ENCODE measurements at places on chromosomes 6 and 20.

DNA sequence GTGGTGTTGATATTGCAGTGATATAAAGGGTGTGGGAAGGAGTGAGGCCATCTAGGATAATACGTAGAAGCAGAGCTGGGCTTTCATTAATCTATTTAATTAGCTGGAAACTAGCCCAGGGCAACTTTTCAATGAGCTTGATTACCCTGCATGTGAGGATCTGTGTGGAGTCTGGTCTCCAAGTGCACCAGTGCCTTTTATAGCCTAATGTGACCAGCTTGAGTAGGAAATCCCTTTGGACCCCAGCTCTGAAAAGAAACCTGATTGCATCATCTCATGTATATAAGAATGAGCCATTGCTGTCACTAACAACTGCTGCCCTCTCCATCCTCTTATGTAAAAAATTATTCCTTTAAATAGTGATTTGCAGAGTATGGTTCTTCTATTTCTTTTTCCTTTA lies 72.6 kb downstream of the CD109 start:
- no peak for DNase-seq

DNA sequence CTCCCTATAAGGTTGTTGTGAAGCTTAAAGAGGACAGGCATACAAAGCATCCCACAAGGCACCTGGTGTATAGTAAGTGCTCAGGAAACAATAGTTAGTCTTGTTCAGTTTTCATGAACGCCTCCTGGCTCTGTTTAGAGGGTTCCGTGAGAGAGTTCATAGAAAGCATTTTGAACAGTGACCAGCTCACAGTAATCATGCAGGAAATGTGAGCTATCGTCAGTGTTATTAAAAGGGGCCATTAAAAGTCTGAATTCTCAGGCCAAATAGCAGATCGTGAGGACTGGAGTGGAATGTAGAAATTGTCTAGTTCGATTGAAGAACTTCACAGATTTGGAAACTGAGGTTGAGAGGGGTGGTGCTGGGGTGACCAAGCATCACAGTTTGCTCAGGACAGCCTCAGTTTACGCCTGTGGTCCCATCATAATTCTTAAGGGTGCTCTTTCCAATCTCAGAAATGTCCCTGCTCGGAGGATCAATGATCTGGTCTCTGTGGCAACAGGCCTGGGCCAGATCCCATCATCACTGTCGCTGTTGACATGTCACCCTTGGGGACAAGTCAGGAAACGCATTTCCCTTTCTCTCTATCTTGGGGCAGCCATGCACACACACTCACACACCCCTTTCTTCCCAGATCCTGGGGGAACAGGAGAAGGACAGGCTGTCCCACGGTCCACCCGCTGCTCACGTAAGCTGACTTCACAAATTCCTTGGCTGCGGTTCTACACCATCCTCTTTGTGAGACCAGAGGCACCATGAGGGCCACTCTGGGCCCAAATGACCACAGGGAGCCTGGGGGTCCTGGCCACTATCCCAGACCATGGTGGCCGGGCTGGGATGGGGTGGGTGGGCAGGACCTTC lies 7.2 kb downstream of the TGM2 start:
- no peak for DNase-seq

- DNase-seq: no peak
Measured at GRCh38 chr6:42434237-42434636, 17.5 kb downstream of the TRERF1 start.

DNA sequence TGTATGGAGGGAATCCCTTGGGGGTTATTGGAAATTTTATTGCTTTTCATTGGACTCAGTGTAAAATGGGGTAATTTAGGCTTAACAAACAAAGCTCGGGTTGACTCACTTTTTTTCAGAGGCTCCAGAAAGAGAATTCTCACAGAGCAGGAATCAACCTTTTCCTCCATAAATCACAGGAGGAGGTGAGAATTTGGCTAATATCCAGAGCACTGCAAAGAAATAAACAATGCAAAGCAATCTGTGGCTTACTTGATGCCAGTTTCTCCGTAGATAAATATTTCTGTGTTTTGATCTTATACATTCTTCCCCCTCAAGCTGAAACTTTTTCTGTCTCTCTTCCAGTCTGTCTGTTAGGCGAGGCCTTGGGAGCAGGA lies 176.6 kb downstream of the TSHZ2 start:
- no peak for DNase-seq
